ENCODE measurements at places on chromosomes 4 and X.
A peak's percentile ranks its signal among the peaks of the same experiment; 100 is the strongest.

DNA sequence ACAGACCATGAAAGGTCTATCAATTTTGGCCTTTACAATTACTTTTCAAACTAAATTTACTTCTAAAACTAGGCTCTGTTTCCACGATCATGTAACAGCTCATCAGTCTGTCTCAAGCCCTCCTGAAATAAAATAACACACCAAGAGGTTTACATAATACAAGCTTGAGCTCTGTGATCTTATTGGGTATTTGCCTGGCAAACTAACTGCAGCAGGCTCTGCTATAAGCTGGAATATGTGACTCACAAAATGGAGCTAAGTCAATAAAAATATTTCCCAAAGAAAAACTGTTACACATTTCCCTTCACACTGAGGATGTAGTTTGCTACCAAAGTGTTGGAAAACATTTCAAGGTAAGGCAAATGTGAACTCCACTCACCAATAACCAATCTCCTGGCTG is 94.7 kb upstream of the GPM6B start:
- DNase-seq, result no peak

DNA sequence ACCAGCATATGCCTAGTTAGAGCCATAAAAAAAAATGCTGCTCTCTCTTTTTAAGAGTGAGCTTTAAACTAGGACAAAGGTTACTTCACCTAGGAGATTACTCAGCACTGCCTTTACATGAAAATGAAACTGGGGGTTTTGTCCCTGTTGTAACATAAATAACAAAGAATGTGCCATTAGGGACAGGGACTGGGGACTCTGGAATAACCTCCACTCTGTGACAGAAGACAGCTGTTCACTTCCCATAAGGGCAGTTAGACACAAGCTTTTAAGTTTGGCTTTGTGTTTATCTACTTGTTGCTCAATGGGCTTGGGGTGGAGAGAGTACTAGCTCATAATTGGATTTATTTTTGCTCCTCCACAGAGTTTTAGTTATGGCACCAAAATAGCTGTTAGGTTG is 11.9 kb downstream of the ENPEP start:
- no peak for DNase-seq

DNA sequence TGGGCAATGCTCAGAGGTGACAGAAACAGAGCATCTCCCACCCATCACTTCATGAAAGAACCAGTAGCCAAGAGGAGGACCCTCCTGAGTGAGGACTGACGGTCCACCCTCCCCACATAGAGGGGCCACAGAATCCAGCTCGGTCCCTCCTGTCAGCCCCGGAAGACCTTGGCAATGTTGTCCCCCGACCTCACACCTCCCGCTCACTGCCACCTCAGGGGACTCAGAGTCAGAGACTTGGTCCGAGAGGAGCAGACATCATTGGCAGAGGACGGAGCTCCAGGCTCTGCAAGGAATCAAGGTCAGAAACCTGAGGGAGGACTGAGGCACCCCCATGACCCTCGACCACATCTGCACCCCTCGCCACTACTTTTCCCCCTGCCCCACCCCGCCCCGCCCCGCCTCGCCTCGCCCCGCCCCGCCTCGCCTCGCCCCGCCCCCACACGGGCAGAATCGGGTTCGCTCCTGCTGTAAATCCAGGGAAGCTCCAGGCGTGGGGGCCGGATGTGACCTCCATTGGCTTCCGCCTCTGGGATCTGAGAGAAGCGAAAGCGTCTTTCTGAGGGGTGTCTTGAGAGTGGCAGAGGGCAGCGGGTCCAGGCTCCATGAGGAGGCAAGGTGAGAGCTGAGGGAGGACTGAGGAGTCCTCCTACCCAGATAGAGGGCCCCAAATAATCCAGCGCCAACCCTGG is at the start of gene MAGEA11:
Gene MAGEA11, plus strand, starts transcription at position 516 of the 692 bp plus-strand sequence. CDS start 1,100 bp downstream, outside the sequence.
- DNase-seq, result no peak

DNA sequence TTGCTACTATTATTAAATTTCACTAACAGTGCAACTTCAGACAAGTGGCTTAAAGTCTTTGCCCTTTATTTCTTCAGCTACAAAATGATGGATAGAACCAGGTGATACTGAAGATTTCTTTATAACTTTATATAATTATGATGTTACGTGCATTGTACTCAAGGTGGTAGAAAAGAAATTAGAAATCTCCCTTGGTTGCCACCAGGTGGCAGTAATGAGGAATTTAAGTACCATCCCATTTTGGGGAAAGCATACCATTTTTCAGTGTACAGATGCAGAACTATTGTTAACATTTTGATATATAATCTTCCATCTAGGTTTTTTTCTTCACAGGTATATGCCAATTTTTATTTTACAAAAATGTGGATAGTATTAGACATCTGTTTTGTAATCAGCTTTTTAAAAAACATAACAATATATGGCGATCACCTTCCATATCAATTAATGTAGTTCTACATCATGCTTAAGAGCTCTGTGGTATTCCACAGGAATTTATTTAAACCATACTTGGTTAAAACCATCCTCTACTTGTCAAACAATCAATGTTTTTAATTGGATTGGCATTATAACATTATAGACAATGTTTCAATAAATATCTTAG is 37.7 kb upstream of the RAB33B start:
- DNase-seq, result peak; percentile 72

GRCh38 chrX:17007134-17007768 is 60.8 kb downstream of the REPS2 start:
- DNase-seq, result peak; percentile 78

DNA sequence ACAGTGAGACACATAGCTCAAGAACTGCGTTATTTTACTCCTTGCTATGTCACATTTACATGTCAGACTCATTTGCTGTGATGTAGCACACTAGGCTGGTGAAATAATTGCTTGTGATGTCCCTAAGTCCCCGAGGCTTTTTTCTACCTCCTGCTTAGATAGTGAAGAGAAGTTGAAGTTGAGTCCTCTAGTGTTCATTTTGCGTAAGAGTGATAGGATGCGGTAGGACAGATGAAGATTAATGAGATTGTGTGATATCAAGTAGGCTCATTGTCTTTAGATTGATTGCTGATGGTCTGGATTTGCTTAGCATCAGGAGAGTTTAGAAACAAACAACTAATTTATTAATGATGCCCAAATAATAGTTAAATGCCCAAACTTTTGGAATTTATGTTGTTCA is 173.6 kb upstream of the NUDT6 start:
- DNase-seq, result peak; percentile 47

DNA sequence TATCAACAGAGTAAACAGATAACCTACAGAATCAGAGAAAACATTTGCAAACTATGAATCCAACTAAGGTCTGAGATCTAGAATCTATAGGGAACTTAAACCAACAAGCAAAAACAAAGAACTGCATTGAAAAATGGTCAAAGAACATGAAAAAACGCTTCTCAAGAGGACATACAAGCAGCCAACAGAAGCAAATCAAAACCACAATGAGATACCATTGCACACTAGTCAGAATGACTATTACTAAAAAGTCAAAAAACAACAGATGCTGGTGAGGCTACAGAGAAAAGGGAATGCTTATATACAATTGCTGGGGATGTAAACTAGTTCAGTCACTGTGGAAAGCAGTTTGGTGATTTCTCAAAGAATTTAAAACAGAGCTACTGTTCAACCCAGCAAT is 255.7 kb downstream of the TMEM47 start:
- no peak for DNase-seq

- peak; percentile 55 for DNase-seq
Observed at GRCh38 chrX:4805502-4805901, 1092.1 kb upstream of the PRKX start.

DNA sequence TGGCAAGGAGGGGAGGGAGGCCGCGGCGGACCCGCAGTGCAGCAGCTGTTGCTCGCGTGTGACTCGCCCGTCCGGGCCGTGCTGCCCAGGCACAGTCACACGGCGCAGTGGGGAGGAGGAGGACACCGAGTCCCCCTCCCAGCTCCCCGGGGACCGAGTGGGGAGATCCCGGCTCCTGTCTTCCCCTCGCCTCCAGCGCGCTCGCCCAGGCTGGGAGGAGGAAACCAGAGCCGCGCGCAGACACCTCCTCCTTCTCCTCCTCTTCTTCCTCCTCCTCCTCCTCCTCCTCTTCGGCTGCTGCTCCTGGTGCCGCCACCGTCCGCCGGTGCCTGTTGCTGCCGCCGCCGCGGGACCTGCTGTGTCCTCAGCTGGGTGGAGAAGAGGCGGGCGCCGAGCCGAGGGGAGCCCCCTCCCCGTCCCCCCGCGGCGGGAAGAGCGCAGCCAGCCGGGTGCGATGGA is at the start of gene TBC1D1:
Gene TBC1D1, plus strand, starts transcription at position 284 of the 459 bp plus-strand sequence. CDS start 11,012 bp downstream, outside the sequence.
- DNase-seq, result peak; percentile 28

GRCh38 chrX:1162119-1162916 is 50.1 kb downstream of the CRLF2 start:
- no peak for DNase-seq

DNA sequence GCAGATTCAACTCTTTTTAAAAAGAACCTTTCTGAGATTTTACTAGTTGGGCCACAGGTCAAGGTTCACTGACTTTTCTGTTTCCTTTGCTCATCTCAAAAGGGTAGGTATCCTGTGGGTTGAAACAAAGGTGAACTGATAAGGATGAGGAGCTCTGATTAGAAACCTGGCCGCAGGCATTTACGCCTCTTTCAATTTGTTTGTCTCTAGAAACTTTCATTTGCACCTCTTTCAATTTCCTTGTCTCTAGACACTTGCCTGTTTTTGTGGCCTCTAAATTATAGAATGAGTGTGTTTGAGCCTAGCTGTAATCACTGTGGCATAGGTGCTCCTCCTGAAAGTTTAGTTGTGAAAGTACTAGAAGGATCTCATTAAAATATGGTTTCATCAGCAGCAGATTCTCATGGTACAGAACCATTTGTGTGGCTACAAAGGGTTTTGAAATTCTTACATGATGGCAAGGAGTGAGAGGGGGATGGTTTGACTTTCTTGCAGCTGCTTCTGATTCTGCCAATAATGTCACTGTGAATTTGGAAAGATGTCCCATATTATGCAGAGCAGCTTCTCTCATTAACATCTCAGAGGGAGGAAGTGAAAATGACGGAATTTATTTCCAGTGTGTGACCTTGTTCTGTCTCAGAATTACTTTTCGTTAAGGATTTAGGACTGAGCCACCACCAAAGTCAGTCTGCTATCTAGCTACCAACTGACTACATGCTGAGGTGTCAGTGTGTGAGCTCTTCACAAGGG is 142.2 kb downstream of the SH2D1A start:
- DNase-seq, result no peak

DNA sequence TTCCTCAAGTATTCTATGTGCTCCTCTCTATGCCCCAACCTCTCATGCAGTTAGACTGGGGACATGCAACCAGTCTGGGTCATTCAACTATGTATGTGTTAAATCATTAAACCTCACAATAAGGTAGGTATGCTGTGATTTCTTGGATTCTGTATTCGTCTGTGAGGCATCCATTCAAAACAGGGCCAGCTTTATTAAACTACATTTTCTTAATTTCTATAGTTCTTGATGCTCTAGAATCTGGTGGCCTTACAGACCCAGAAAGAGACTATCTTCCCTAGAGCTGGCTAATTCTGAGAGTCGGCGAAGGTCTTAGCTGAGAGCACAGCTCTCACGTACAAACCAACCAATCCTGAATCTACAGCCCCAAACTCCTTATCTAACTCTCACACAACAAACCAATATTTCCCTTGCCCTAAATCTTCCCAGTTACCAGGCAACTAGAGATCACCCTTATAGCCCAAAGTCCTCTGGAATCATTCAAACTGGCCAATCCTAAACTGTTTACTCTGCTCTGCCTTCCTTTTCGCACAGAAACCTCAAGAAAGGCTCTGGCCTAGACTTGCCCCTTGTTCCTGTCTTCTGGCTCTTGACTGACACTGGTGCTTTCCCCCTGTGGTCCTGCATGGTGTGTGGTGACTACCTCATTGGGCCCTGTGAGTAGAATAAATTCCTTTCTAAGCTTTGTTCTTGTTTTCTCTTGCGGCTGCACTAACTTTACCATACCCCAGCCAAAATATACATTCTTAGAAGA is 203.5 kb upstream of the TET2 start:
- peak; percentile 56 for DNase-seq

DNA sequence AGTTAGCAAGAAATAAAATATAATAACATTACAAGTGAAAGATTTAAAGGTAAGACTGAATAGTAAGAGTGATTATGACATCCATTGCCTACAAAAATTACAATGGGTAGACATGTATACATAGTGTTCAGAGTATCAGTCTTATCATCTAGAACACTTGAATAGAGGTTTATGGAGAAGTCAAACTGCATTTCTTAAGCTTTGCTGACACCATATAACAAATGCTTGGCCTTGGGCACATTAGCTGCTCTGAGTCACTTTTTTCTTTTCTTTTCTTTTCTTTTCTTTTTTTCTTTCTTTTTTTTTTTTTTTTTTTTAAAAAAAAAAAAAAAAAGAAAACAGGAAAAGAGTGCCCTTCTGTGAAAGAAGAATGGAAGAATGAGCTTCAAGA is 220.0 kb downstream of the SPCS3 start:
- no peak for DNase-seq

GRCh38 chrX:147764868-147765267 is 146.9 kb upstream of the FMR1 start:
- DNase-seq, result no peak

DNA sequence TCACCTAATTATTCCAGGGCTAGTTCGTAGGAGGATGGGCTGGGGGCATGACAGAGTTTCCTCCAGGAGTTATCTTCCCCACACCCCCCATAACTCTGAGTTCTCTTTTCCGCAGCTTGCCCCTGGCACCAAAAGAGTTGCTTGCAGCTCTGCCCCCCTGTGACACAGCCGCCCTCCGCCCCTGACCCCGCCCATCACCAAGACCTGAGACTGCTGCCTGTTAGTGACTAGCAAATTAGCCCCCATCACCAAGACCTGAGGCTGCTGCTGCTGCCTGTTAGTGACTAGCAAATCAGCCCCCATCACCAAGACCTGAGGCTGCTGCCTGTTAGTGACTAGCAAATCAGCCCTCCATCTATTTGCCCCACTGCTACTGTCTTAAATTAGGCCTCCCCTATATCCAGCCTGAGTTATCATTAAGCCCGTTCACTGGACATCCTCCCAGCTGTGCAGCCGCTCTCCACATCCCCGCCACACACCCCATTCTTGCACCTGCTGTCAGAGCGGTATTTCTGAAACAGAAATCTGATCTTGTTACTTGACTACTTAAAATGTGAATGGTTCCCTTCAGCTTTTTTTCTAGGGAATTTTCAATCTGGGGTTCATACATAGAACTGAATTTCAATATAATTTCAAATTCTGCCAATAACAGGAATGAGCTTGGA is 1.5 kb upstream of the PAPSS1 start:
- peak; percentile 52 for DNase-seq

DNA sequence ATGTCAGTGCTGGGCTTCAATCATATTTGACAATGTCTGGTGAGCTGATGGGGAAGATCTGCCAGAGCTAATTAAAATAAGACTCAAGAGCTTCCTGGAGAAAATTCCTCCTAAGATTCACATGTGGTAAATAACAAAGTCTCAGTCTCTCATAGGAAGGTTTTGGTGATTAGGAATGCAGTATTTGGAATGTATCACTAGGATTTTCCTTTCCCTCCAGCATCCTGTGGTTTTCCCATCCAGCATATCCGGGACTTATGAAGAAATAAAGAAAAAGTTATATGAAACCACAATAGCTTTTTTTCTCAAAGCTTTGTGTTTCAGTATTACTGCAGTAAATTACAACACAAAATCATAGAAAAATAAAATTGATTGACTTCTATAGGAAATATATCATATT is 1597.1 kb downstream of the ADGRL3 start:
- DNase-seq, result no peak

Data from hematopoietic multipotent progenitor cell treated with erythropoietin and hydrocortisone succinate and interleukin-3 and kit ligand, for 6 days (in vitro differentiated cells).